Activated naive CD4-positive, alpha-beta T cell (primary cell): ENCODE measurements at places on chromosomes 2 and 18.

DNA sequence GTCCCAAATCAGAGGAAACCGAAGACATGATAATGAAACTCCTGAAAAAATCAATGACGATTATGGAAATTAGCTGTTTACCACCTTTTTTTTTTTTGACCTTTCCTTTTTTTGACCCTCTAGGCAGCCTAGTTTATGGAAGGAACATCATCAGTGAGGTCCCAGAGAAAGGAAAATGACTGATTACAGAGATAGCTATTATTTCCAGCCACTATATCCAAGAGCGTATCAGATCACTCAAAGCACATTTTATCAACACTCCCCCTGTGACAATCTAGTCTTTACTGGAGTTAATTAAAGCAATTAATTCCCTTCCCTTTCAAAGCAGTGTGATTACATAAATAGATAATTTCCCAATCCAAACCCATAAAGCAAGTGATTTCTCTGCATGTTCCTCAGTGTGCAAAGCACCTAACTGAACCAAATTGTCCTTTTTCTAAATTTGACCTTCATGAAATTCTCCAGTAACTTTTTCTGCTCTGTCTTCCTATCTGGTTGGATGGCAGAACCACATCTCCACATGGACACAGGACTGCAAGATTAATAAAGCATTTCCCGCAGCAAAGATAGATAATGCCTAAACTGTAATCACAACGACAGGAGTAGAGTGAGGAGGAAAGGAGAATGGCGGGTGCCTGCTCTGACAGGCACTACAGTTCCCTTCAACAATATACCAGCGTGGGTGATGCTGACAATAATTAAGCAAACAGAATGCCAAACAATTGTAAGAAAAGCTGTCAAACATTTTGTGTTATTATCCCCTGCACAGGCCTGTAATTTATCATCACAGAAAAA is 194.4 kb downstream of the SLC8A1 start:
- DNase-seq: no peak

DNA sequence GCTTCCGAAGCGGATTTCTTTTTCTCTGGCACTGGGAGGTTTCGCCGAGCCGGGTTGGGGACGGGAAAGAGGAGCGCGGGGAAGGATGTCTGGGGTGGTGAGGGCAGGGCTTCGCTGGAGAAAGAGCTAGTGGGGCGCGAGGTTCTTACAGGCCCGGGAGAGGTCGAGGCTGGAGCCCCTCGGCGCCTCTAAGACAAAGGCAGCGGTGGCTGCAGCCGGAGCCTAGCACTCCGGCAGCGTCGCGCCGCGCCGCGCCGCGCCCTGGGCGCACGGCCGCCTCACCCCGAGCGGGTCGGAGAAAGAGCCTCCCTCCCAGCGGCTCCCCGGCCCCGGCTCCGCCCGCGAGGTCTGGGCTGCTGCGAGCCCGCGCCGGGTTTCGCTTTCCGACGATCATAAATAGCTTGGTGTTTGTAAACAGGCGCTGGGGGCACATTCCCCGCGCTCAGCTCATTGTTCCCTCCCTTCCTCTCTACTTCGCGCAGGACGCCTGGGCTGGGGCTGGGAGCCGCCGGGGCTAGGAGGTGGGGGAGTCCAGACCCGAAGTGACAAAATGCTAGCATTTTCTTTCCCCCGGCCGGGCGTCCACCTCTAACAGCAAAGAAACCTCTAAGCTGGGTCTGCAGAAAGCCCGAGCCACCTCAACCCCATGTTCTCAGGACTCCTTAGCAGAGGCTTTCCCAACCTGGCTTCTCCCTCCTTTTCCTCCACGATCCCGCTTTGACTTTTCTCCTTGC is 813 bp upstream of the MEIS1 start:
- DNase-seq: no peak

DNA sequence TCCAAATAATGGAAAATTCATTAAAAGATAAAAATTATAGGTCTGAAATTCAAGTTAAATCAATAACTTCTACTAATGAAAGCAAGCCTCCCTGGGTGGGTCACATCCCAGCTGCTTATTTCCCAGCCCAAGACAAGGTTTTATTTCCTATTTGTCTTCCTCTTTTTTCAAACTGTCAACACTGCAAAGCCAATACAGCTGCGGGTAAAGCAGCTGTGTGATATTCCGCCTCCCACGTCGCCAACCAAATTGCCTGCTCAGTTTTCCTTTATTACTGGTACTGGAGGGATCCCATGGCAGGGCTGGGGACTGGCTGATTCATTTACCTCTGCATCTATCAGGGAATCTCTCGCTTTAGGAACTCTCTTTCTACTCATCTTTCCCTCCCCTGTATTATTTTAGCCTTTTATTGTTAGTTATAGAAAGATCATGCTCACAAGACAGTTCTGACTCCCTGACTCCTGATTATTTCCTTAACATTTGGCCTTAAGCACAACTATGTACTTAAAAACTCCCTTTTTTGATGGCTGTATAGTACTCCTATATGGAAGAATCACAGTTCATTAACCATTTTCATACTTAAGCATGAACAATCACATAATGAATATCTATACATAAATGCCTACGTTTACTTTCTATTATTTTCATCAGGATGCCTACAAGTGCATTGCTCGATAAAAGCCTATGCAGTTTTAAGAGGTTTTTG is 253.1 kb downstream of the CDCA7 start:
- no peak for DNase-seq

DNA sequence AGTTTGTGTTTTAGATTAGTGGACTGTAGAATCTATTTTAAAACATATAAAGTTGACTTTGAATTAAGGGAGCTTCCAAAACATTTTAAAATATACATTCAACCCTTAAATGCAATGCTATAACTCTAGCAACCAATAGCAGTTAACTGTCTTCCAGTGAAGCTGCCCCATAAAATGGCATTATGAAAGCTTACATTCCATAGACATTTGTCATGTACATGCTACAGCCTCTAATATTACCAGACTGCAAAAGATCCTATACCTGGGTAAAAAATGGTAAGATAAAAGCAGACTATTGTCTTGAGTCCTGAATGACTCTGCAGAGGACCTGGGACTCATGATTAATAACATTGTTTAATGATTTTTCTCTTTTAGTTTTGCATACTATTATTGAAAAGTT is 489.4 kb downstream of the LRP1B start:
- DNase-seq: no peak

- DNase-seq: no peak
These were observed 41.4 kb downstream of the AQP12A start for GRCh38 chr2:240732911-240733622.

DNA sequence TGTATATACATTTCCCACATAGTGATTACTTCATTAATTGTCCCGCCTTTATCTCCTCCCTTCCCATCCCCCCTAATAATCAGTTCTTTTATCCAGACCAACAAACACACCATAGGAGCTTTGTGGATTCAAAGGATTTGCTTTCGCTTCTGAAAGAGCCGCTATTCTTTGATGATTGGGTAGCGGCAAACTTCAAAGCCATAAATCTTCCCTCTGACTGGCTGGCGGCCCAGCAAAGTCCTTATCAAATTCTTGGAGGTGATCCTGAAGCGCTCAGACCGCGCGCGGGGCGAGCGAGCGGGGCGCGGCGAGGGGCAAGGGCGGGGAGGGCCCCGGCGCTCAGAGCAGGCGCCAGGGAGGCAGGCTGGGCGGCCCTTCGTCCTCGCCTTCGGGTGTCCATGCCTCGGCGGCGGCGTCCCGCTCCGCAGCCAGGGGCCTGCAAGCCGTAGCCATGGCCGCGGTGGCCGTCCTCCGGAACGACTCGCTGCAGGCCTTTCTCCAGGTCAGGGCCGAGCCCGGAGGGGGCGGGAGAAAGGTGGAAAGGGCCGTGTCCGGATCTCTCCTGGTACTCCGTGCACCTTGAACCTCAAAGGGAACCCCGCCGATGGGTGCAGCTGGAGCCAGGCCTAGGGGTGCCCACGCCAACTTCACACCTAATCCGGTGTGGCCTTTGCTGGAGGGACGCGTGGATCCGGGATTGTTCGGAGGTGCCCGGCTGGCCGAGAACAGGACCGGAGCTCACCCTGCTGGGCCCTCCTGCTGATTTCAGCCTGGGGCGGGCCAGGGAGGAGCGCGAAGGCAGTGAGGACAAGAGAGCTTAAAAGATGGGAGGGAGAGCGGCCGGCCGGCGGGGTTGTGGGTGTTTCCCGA is at the start of gene SP5:
Gene SP5 (plus strand): TSS at position 276 of the 870 bp plus-strand sequence. CDS start 176 bp downstream, at position 452.
- no peak for DNase-seq

GRCh38 chr2:84939426-84940087 is 31.4 kb upstream of the KCMF1 start:
- no peak for DNase-seq

GRCh38 chr2:14693874-14694273 is 61.4 kb downstream of the LRATD1 start:
- no peak for DNase-seq
